ENCODE measurements at places on chromosomes 7 and 10.

- no peak for DNase-seq
These were observed 107.9 kb downstream of the POU6F2 start for GRCh38 chr7:39085590-39086049.

DNA sequence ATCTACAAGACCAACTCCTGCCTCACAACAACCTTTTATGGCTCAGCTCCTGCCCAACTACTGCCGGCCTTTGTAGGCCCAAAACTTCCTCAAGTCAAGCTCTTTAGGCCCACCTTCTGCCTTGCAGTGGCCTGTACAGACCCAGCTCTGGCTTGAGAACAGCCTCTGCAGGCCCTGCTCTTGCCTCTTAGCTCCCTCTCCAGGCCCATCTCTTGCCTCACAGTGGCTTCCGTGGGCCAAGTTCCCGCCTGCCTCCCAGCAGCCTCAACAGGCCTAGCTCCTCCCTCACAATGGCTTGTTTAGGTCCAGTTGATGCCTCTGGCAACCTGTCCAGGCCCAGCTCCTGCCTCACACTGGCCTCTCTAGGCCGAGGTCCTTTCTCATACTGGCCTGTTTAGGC is 32.4 kb upstream of the VKORC1L1 start:
- DNase-seq, result no peak

GRCh38 chr10:70964245-70964644 is 75.9 kb upstream of the PCBD1 start:
- DNase-seq, result no peak

- no peak for DNase-seq
These were observed 16.4 kb upstream of the FERD3L start for GRCh38 chr7:19161671-19162070.

- DNase-seq, result no peak
These were observed 11.2 kb downstream of the MUC17 start for GRCh38 chr7:101031082-101031481.

DNA sequence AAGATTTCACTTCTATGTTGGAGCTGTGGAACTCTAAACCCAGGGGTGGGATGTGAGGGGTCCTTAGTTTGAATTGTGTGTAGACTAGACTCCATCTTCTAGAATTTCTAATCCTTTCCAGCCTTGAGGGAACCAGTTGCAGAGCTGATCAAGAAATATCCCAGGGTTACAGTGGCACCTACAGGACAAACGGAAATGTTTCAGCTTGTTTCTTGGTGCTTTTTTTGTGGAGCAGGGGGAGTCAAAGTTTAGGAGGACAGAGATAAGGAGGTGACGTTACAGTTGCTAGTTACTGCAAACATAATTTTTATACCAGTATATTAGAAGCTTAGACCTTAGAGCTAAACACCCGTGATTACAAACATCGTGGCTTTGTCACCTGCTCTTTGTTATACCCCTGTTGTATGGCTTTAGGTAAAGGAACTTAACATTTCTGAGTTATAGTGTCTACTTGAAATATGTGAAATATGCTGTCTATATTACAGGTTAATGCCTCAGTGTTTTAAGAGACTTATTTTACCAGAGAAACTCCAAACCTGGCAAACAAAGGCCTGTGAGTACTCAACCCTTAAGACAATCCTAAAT is 84.5 kb upstream of the DYNC1I1 start:
- peak; percentile 64 for DNase-seq

- DNase-seq, result no peak
These were observed 17.0 kb downstream of the GHRHR start for GRCh38 chr7:30980751-30981150.

GRCh38 chr7:102106625-102107024 is 180.0 kb upstream of the SH2B2 start:
- no peak for DNase-seq

GRCh38 chr7:19116121-19117090 is 1.0 kb downstream of the TWIST1 start:
- DNase-seq, result peak; percentile 43

- peak; percentile 87 for DNase-seq
These were observed 655 bp downstream of the KLHL7 start for GRCh38 chr7:23106057-23106822.

DNA sequence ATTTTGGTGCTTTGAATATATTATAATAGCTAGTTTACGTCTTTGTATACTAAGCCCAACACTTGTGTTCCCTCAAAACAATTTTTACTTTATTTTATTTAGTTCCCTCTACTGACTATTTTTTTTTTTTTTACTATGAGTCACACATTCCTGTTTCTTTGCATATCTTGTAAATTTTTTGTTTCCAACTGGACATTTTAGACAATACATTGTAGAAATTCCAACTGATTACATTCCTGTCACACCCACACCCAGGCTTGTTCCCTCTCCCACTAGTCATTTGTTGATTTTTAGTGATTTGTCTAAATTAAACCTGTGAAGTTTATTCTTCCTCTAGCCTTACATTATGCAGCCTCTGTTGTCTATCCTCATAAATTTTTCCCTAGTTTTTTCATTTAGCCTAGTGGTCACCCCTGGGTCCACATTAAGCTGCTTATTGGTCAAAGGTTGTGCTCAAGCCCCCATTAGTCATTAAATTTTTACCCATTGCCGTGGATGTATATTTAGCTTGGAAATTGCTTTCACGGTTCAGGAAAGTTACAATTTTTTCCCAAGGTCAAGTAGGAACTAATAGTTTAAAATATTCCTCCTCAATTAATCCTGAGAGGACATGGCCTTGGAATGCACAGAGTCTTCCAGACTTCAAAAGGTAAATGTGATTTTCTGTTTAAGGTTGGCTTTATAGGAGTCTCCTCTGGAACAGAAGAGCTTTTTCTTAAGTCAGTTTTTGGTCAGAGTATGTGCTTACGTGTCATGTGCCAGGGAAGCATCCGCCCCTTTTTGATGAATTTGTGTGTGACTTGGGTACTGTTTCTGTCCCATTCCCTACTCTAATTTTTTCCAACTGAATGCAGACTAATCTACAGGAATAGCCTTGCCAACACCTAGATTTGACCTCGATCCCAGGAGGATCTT is 207.6 kb upstream of the TMEM72 start:
- DNase-seq, result no peak

GRCh38 chr10:97810446-97810845 is 38.6 kb upstream of the SFRP5 start:
- DNase-seq, result no peak

DNA sequence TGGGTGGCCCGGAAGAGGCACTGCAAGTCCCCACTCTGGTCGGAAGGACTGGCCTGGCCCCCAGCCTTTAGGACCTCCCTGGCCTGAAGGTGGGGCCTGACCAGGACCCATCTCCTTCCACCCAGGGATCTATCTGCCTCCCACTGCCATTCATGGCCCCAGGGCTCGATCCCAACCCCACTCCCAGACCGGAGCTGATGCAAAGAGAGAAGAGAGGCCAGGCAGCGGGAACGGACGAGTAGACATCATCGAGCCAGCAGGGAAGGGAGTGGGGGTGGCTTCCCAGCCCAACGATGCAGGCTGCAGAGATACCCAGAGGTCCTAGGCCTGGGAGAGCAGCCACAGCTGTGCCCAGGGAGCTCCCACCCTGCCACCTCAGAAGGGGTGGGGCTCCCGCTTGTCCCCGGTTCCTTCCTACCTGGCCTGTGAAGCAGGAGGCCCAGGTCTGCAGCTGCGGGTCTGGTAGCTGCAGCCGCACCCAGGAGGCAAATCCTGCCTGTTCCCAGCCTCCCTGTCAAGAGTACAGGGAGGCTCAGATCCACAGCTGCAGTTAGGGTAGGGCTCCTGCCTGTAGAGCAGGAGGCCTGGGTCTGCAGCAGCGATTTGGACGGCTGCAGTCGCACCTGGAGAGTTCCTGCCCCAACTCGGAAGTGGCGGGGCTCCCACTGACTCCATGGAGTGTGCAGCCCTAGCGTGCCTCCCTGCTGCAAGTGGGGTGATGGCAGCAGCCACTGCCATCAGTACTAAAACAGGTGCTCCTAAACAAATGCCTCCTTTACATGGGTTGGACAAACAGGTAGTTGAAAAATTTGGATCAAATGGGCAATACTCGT is 1151.0 kb upstream of the PHF14 start:
- DNase-seq, result no peak

DNA sequence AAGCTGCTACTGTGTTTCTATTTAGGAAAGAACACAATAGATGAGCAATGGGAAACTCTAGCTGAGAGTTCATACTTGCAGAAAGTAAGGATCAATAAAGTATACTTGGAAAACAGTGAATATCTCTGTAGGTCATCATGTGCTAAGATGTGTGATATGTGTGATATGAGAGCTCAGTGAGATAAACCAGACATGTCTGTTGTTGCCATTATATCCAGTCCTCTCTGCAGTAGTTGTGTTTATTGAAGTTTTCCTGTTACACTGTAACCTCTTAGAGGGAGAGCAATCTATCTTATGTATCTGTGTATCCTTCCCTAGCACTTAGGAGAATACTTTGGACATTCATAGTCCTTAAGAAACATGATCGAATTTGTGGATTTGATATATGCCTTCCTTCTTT is 19.1 kb downstream of the TRUB1 start:
- no peak for DNase-seq
